ENCODE measurements at places on chromosomes 11 and 22.

DNA sequence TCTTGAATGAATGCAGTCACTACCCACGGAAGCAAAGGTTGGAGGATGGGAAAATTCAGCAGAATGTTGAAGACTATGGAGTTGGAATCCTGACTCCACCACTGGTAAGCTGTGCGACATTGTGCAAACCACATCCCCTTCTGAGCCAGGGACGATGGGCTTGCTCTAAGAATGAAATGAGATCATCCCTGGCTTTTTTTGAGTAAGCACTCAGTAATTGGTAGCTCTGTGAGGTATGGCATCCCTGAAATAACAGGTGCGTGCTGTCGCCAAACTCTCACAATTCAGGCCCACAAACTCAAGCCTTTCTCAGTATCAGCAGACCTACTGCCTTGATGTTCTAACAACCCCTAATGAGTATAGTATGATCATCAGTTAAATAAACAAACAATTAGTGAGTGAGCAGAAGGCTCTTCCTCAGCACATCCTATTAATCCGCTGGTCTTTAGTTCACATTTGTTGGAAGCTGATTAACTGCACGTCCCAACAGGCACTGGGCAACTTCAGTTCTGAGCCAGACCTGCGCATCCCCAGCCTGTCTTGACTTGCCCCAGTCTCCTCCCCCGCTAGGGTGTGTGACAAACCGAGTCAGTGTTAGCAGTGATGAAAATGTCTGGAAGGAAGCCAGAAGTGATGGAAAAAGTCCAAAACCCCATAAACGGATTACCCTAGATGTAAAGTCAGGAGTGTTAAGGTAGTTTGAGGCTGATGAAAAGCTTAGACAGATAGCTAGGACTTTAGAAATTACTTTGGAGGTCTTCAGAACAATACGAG is 235.5 kb downstream of the GRIK4 start:
- no peak for DNase-seq

- DNase-seq = peak; percentile 66
Observed at GRCh38 chr11:65274735-65275682, 13.2 kb downstream of the POLA2 start.

DNA sequence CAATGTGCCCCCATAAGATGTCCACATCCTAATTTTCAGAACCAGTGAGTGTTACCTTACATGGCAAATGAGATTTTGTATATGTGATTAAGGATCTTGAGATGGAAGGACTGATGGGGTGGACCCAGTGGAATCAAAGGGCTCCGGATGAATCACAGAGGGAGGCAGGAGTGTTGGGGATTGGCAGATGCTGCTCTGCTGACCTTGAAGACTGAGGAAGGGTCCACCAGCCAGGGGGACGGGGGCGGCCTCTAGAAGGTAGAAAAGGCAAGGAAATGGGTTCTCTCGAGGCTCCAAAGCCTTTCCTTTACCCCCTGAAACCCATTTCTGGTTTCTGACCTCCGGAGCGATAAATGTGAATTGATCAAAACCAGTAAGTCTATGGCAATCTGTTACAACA is 18.8 kb downstream of the TMEM218 start:
- no peak for DNase-seq

DNA sequence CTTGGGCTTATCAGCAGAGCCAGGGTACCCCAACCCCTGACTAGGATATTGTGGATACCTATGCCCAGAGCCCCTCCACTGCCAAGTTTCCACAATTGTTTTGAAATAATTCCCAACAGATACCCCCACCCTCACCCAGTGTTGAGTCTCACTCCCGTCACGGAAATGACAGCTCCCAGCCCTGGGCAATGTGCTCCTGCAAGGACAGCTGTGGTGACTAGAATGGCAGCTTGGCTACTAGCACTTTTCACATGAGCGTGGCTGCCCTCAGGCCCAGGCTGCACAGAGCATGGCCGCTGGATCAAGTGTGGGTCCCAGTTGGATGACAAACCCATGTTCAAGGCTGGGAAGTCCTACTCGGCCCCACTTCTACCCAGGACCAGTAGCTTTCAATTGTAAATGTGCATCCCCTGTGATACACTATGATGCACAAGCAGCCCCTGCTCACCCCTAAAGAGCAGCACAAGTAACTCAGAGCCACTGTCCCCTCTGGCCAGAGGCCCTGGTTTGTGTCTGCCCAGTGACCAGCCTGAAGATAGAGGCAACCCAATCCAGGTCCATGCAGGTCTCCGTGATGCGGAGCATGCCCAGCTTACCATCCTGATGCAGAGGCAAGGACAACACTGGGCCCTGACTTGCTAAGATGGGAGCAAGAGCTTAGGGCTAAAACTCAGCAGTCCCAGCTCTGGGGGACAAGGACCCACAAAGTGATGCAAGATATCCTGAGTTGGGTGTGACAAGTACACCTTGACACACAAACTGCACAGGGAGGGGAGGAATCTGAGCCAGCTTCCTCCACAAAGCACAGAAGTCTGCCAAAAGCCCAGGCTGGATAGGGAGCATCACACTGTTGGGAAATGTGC is 13.2 kb downstream of the KCNQ1OT1 start:
- no peak for DNase-seq

DNA sequence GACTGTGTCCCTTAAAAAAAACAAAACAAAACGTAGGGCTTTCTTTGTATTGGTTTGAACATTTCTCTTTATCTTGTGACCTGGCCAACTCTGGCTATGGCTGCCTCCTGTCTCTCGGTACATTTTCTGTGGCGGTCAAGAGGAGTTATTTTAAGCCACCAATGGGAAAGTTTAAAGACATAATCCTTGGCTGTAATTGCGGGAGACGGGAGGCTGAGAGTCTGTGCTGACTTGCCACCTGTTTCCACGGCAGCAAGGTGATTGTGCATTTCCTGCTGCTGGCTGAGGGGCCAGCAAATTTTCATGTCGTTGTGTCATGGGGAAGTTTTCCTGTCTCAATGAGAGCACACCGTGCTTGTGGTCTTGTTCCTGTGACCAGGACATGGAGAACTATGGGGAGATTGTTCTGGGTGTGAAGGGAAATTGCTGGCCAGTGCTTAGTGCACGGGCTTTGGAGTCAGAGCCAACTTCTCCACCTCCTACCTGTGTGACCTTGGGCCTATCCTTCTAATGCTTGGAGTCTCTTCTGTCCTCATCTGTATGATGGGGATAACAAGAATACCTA is 11.0 kb downstream of the PTPRJ start:
- DNase-seq = peak; percentile 49

GRCh38 chr11:130668751-130669150 is 220.3 kb downstream of the ADAMTS15 start:
- peak; percentile 61 for DNase-seq

- DNase-seq = no peak
Observed at GRCh38 chr22:40469181-40469580, 98.8 kb downstream of the SGSM3 start.

DNA sequence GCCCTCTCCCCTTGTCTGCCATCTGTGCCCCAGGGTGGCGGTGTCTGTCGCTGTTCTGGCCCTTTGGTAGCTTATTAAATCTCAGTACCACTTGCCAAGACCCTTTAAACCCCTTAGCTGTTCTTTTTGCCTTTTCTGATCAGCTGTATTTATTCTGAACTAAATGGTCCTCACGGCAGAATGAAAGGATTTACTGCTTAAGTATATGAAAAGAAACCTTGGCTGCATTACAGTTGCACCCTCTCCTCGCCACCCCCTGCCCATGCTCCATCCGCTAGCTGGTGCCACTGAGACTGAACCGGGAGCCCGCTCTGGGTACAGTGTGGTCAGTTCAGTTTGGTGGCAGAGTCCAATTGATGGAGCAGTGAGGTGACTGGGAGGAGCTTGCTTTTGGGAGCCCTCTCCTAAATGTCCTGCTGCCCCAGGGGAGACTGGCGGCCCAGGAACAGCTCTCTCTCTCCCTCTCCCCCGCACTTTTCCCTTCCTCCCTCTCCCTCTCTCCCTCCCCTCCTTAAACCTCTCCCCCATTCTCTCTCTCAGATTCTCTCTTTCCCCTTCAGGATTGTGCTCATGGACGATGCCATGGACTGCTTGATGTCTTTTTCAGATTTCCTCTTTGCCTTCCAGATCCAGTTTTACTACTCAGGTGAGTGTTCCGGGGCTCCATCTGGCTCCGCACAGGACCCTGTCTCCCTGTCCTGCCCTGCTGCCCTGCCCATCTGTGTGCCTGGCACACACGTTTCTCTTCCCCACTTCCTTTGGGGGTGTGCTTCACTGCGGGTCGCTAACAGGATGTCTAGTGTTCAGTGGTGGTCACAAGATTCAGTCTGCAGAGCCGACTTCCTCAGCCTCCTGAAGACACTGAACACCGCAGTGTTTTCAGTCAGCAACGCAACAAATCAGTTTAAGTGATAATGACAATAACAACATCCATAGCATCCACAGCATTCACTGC is 21.8 kb downstream of the ARFGAP2 start:
- no peak for DNase-seq

Measured in NB4 (cell line).